ENCODE measurements at places on chromosomes 7 and 10.

DNA sequence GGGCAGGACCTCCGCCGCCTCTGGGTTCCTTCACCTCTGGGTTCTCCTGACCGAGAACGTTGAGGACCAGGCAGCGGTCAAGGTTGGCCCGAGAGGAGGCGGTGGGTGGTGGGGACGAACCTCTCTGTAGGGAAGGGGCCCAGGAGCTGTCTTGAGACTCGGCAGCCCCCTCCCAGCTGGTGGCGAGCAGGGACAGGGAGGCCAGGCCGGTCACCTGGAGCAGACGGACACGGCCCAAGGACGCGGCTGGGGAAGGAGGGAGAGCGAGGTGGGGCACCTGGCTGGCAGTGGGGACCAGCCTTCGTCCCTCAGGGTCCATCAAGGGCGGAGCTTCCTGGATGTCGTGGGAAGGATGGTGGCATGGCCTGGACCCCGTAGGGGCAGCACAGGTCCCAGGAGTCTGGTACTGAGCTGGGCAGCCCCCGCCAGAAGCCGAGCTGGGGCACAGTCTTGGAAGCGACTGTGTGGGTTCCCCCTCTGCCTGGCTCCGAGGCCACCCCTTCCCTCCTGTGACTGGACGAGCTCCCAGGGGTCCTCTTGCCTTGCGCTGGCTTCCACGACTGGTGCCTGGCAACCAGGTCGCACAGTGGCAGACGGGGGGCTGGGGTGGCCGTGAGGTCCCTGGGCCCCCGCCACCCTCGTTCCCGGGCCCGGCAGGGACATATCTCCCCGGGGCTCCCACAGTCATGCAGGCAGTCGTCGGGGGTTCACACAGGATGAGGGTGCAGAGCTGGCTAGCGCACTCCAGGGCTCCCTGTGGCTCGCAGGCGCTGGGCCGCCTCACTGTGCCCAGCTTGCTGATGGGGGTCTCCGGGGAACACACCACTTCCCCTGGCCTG lies 89.9 kb downstream of the DNAJB6 start:
- DNase-seq = no peak

DNA sequence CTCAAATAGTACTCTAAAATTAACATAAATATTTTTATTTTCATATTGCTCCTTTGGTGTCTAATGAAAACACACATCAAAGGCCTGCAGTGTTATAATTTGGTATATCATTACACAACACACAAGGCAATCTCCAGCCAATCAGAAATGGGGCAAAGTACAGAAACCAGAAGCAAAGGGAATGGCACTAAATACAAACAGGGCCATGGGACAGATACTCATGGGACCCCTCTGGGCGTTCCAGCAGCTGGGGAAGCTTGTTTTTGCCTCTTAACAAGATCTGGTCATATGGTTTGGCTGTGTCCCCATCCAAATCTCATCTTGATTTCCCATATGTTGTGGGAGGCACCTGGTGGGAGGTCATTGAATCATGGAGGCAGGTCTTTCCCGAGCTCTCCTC lies 551.8 kb upstream of the NRP1 start:
- DNase-seq = no peak

GRCh38 chr7:135659159-135659846 lies 3.0 kb upstream of the STMP1 start:
- DNase-seq = peak; percentile 88

- no peak for DNase-seq
Measured at GRCh38 chr10:33099748-33100147, 141.7 kb upstream of the ITGB1 start.

GRCh38 chr10:37289833-37290464 lies 164.6 kb downstream of the ANKRD30A start:
- DNase-seq = no peak

- no peak for DNase-seq
Measured at GRCh38 chr10:128476845-128477244, 350.6 kb upstream of the MKI67 start.

DNA sequence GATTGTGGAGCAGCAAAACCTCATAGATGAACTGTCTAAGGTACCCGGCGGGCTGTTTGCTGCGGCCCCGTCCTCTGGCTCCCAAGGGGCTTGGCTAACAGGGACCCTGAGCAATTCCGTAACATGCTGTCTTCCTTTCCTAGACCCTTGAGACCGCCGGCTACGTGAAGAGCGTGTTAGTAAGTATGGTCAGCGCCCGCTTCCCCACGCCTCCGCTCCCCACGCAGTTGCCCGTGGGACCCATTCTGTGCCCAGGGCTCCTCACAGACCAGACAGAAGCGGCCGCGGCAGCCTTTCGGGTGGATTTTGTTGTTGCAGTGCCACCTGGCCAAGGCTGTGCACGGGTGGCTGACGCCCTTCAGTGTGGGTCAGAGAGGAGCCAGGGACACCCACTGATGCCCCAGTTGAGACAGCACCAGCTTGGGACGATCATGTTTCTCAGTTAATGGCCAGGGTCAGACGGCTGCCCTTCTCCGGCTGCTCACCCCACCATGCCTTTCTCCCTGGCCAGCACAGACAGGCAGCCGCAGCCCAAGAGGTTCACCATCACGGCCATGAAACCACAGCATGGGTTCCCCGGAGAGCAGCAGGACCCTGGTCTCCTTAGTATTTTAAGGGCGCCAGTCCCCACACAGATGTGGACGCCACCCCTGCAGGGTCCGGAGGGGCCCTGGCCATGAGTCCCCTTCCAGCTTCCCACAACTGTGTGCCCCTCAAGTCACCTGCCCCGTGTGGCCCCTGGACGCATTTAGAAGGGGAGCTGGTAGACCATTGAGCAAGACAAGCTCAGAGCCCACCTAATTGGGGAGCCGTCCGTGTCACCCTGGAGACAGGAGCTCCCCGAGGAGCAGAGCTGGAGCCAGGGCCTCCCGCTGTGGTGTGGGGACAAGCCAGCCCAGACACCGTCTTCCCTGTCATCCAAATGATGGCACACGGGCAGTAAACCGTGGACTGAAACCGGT lies 49.4 kb upstream of the DPYSL4 start:
- no peak for DNase-seq

DNA sequence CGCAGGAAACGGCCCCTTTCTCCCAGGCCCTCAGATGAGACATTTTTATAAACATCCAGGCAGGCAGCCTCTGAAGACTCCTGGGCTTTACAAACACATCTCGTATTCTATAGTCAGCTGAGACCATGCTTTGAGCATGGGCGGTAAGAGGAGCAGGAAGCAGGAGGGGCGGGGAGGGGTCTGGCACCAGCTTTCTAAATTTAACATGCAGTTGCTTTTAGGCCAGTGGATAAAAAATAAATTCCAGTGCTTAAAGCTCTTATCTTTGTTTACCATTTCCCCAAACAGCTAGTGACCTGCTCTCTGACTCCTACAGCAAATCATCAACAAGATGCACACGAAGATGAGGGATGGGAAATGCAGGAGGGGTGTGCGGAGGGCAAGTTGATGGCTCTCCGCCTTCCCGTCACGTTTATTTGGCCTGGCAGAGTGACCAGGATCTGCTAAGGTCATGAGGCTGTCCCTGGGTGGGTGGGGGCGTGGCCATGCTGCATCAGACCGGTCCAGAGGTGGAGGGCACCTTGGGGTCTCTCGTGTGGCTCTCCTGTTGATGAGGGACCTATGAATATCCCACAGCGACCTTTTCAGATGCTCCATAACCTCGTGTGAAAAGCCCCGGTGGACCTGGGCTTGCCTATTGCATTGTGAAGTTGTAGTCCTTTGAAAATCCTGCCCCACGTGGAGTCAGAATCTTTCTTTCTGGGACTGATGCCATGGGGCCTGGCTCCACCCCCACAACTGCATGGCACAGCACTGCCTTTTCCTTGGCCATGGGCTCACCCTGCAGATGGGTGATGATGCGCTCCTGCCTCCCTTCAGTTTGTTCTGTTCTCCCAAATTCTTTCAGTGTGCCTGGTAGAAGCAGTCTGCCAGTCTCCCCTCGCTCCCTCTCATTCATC lies 67.5 kb downstream of the PARP12 start:
- no peak for DNase-seq

- DNase-seq = no peak
Measured at GRCh38 chr10:101840102-101840684, 3.4 kb downstream of the KCNIP2 start.

- no peak for DNase-seq
Measured at GRCh38 chr7:1058821-1059199, 14.5 kb downstream of the GPR146 start.

DNA sequence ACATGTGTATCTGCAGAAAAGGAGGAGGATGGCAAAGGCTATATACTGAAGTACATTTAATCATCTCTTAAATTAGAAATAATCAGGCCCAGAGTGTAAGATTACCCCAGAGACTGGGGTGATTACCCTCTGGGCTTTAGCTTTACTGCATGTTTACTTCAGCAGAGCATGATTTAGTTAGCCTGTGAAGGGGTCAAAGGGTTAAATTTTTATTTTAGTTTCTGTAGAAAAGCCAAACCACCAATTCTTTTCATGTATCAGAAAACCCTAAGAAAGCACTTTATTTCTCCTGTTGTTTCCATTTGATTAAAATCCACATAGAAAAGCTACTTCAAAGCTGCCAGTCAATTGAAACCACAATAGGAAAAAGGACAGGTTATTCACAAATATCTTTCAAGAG lies 101.5 kb upstream of the LSM8 start:
- DNase-seq = no peak

DNA sequence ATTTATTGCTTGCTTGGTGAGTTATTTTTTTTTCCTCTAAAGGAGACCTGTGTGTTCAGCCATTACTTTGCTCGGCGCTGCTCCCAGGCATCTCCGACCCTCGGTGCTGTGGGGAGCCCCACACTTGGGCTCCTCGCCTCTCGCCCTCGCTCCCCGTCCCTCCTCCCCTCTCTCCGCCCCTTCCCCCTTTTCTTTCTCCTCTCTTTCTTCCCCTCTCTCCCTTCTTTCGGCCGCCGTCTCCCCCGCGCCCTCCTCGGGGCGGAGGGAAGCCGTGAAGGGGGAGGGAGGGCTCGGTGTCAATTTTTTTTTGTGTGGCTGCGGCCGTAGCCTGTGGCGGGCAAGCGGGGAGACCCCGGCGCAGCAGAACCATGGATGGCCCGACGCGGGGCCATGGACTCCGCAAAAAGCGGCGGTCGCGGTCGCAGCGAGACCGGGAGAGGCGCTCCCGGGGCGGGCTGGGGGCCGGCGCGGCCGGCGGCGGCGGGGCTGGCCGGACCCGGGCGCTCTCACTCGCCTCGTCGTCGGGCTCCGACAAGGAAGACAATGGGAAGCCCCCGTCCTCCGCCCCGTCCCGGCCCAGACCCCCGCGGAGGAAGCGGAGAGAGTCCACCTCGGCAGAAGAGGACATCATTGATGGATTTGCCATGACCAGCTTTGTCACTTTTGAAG lies 1.1 kb downstream of the AUTS2 start:
- no peak for DNase-seq

DNA sequence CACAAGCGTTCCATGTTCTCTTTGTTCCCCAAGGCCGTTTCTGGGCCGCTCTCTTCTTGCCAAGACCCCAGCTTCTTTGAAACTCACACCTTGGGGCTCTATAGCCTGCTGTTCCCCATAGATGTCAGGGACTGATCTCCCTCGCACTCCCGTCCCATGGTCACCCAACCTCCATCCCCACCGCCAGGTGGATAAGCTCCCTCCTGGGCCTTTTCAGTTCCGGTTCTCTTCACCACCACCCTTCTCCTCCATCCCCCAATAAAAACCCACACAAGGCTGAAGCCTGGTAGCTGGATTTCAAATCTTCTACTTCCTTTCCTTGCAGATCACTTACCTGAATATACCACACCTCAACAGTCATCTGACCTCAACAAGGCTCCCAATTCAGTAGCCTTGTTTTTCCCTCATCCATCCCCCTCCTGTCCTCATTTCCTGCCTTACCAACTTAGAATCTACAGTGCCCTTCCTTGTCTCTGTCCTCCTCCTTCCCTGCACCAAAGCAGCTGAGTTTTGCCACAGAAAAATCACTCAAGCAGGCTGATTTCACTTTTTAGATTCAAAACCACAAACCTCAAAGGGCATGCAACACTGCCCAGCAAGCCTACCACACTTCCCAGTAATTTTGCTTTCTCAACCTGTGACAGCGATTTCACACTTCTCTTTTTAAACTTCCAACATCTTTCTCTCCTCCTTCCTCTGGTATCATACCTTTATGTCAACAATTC lies 7.7 kb downstream of the SLC37A3 start:
- no peak for DNase-seq

DNA sequence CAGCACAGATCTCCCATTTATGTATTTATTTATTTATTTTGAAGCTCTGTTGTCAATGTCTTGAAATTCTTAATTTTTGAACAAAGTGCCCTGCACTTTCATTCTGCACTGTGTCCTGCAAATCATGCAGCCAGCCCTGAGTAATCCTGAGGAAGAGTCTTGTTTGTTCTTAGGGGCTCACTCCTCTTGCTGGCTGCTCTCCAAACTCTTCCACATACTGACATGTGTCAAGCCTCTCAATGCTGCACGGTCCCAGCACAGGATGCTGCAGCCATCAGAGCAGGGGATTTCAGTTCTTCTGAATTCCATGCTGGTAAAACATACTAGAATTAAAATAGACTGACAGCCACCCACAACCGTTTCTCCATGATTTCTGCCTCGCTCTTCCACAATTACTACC lies 207.2 kb downstream of the PARD3 start:
- peak; percentile 55 for DNase-seq

DNA sequence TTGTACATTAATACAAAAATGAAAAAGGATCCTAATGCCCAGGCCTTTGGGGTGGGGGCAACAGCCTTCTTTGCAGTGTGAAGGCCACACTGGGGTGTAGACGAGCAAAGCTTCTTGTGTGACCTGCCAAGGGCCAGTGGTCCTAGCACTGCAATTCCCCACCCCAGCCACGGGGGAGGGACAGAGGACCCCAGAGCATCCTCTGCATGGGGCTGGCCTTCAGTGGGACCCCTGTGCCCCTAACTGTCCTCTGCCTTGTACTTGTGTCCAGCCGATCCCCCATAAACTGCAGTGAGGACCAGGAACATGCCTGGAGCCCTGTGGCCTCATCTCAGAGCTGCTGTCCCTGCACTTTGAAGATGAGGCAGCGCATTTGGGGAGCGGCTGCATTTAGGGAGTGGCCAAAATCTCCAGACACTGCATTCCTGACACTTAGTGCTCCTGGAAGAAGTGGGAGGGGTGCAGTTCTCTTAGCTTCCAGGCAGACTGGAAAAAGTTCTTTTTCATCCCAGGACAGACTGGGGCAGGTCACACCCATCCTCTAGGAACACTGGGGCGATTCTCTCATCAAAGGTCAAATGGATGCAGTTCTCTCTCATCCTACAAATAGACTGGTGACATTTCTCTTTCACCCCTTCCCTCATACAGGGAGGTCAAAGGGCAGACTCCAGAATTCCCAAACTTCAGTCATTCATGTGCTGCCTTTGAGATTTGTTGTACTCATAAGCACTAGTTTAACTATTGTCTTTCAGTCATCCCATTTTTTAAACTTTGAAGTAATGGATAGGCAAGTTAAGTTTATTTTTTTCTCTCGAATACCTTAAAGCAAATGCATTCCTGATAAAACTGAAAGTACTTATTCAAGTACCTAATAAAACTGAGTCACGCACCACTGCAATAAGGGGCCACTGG lies 922 bp upstream of the MYO1G start:
- DNase-seq = no peak

GRCh38 chr7:152869677-152870051 lies 110.1 kb downstream of the ACTR3B start:
- no peak for DNase-seq

GRCh38 chr7:7569081-7569527 lies 2.4 kb downstream of the MIOS start:
- no peak for DNase-seq

Data from endothelial cell of umbilical vein (primary cell).